ENCODE measurements at places on chromosomes 6 and 20.

DNA sequence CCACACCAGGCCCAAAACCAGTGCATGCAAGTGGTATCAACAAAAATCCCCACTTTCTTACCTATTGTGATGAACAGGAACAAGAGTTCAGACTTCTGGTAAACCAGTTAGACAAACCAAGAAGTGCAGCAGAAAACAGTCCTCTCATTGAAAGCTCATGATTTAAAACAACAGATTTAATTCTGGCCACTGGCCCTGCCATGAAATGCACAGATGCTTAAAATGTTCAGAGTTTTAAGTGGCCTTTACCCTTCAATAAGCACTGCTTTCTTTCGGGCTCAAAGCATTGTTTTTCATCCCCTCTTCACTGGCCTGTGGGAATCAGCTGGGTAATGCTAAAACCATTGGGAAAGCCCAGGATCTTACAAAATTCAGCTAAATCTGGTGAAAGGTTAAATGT, 102.4 kb upstream of the ISM1 start:
- no peak for DNase-seq

GRCh38 chr6:168075787-168076202, 3.2 kb downstream of the FRMD1 start:
- no peak for DNase-seq

- DNase-seq, result no peak
Observed at GRCh38 chr6:71080133-71080532, 123.3 kb upstream of the B3GAT2 start.

DNA sequence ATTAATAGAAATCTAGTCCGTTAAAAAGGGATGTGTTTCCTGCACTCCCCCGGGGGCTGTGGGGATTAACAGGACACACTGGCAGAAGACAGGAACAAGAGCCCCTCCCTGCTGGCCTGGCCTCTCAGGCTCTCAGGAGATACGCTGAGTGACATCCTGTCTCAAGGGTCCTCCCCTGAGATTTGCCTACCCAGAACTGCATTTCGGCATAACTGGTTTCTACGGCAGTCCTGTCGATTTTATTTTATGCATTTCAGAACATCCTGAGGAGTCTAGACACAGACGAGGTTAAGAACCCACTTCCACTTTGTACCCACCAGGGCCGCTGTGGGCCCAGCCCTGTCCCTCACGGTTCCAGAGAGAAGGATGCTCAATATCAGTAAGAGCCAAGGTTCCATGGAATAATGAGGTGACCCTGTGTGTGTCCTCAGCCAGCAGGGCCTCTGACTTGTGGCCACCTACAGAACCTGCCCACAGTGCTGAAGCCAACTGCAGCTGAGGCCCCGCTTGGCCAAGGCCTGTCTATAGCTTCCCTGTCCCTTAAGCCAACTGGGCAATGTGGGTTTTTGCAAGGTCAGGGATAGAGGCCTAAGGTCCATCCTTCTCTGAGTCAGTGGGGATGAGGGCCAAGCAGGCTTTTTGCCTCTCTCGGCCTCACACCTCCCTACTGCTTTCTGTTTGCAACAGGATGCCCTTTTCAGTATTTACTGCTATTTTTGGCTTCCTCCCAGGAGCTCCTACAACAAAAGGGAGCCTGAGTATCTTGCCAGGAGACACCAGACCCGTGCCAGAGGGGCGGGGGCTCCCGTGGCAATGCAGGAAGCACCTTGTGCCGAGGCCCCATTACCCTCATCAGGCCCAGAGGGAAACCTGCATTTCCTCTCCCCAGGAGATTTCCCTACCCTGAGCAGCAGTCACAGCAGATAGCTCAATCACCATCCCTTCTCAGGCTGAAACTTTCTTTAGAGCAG, 14.7 kb downstream of the UQCC2 start:
- no peak for DNase-seq

DNA sequence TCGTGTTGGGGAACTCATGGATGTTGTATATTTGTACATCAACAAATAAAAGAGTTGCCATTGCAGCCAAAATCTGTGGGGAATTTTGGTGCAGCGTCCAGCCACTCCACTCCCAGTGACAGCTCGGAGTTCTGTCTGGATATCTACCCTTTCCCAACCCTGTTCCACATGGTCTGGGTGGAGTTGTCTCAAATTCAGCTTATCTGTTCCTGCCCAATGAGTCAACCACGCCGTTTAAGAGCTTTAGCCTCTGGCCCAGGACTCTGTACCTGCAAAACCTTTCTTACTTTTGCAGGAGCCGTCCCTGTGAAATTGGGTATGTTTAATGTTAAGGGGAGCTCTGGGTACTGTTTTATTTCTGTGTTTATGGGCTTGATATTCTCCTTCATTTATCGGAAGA, 33.9 kb upstream of the OVOL2 start:
- DNase-seq, result no peak

GRCh38 chr20:4252005-4252404, 236.6 kb upstream of the RNF24 start:
- no peak for DNase-seq

- no peak for DNase-seq
Observed at GRCh38 chr20:10264166-10264558, 45.5 kb downstream of the SNAP25 start.

GRCh38 chr6:132020138-132020581, 69.0 kb upstream of the CCN2 start:
- DNase-seq, result no peak

DNA sequence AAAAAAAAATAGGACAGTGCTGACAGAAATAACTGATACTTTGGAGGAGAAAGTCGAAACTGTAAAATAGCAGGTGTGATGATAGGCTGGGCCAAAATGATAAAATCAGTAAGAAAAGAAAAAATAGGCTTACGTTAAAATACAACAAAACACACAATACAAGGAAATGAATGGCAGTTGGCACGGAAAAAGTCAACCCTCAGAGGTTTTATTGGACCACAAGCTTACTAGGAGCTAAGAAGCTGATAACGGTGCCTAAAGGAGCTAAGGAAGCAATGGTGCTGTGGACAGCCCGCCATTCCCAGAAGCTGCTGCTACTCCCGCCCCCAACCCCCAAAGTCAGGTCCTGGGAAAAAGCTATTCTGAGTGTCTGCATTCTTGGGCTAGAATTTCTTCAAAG, 55.9 kb upstream of the RNF146 start:
- DNase-seq, result no peak

DNA sequence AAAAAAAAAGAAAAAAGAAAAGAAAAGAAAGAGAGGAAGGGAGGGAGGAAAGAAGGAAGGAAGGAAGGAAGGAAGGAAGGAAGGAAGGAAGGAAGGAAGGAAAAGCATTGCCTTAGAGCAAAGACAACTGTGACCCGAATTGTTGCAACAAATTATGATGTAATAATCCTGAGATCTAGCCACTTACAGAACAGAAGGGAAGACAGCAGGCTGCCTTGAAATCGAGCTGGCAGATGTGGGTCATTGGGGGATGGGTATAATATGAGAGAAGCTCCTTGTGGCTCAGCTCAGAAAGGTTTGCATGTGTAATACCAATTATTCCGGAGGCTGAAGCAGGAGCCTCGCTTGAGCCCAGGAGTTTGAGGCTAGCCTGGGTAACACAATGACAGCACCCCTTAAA, 208.1 kb upstream of the PROKR2 start:
- no peak for DNase-seq

GRCh38 chr6:92297101-92297500, 1122.3 kb downstream of the EPHA7 start:
- no peak for DNase-seq

DNA sequence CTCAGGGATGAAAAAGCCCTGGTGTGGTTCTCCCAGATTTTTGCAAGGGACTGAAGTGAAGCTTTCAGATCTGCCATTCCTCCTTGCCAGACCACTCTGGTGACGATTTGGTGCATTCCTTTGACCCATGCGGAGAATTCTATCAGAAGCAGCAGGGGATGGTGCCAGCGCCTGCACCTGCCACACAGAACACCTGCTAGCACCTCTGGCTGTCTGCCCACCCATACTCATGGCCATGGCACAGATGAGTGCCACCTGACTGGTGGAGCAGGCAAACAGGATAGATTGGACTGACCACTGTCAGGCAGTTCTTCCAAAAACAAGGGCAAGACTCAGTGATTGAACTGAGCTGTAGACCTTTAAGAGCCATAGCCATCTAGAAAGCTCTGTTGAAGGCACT, 107.1 kb downstream of the CDYL start:
- no peak for DNase-seq

- DNase-seq, result no peak
Observed at GRCh38 chr6:79824202-79824601, 123.2 kb downstream of the ELOVL4 start.

- peak; percentile 57 for DNase-seq
Observed at GRCh38 chr20:62299666-62300236, 3.0 kb upstream of the ADRM1 start.

GRCh38 chr6:40806256-40806864, 219.2 kb upstream of the LRFN2 start:
- DNase-seq, result no peak

DNA sequence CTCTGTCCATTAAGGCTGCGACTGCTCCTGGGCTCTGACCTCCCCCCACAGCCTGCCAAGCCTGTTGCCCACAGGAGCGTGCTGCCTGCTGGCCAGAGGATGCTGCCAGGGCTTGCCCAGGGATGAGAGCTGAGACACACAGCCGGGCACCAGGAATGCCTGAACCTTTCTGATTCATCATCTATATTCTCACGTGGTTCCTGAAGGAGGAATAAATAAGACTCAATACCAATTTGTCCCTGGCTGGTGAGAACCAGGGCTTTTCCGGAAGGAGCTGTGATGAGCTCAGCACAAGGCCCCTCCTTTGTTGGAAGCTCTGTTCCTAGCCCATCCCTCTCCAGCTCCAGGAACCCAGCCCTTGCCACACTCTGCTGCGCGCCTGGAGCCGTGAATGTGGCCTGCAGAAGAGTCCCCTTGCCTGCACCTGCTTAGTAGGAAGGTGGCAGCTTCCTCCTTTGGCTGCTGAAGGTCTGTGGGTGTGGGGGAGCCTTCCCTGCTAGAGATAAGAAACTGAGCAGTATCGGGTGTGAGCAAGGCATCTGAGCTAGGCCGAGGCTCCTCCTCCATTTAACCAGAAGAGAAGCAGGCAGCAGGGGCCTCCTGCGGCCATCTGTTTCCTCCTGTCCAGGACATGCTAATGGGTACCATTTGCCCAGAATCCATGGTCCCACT, 37.9 kb downstream of the SYNDIG1 start:
- no peak for DNase-seq

- DNase-seq, result peak; percentile 87
Observed at GRCh38 chr6:158853072-158853879, 34.1 kb upstream of the EZR start.

GRCh38 chr6:113997116-113997515, 26.2 kb upstream of the HDAC2 start:
- no peak for DNase-seq

- no peak for DNase-seq
Observed at GRCh38 chr20:49210101-49210756, 9.0 kb upstream of the DDX27 start.

DNA sequence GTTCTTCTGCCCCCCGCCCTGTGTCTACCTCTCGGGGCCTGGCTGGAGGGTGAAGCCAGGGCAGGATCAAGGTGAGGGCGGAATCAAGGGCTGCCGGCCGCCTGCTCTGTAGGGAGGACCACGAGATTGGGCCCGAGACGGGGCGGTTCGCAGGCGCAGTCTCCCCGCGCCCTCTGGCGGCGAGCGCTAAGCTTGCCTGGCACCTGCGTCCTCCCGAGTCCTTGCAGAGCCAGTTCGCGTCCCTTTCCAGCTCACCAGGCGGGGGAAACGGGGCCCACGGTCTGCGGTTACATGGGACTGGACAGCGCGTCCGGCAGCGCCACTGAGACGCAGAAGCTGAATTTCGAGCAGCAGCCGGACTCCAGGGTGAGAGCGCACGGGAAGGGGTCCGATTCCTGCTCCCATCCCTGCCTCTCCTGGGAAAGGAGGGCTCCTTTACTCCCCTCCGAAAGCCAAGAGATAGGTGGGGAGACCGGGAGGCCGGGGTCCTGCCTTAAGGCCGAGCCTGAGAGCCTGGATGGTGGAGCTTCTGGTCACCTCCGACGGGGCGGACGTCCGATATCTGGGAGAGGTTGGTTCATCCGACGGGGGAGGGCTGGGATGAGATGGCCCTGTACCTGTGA, 3.6 kb upstream of the MATN4 start:
- DNase-seq, result no peak

DNA sequence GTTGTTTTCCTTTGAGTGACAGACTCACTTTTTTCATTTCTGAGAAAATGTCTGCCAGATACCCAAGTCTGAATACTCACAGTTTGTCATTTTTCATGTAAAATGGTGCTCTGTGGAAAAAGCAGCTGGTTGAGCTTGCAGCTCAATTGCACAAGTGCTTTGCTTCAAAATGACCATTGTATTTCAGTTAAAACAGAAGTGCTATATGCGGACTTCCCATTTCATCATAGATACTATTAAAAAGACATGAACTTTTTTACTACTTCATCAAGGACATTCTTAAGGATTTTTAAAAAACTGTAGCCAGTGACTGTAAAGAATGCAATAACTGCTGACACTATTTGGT, 61.5 kb downstream of the KCNS1 start:
- no peak for DNase-seq

DNA sequence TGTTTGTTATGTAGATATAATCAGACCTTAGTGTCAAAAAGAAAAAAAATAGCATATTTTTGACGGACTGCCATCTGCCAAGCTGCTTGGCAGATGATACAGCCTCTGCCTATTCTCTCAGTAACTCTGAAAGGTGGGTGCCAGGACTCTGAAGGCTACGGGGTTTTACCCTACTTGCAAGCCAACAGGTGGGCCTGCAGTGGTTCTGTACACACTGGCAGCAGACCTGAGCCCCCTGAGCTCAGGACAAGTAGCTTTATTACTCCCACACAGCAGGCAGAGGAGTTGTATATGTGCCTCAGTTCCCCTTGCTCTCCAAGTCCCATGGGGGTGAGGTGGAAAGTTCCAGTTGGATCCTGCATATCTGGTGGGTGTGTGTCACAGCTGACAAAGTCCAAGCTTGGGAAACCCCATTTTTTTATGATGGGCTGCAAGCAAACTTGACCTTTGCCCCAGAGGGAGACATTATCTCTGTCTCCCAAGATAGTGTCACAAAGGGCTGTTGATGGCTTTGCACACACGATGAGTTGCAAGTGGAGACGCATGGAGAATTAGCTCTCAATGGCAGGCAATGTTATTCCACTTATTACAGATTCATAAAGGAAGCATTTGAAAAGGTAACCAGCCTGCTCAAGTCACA, 20.5 kb upstream of the AFDN start:
- DNase-seq, result no peak

DNA sequence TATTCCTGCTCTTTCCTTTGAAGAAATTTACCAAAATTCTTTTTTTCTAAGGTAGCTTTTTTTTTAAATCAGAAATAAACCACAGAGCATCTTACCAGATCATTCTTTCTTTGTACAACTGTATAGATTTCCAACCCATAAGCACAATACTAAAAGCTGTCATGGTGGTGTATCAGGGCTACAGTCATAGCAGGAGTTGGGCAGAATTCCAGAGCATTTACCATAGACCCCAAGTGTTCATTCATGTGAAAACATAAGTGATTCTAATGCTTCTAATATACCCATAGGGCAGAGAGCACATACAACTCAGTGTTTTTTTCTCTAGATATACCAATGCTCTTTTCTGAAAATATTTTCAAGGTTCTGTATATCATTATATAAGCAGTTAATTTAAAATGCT, 392.5 kb downstream of the FRK start:
- no peak for DNase-seq

Data from caudate nucleus (tissue), 63 donors.